ENCODE measurements at places on chromosomes 2 and 18. TPM values are rescaled to one million over a fixed set of nuclear protein-coding genes. Genes with fewer than 3 reads are reported as not detected.

Gene SMYD1
- total RNA-seq = not detected

Gene POLE4
- total RNA-seq = 20.6 TPM

Gene SLC9A4
- total RNA-seq = not detected

Gene DSG1
- total RNA-seq = not detected

Gene KCNF1
- total RNA-seq = 0.97 TPM

Gene IL1B
- 0.86 TPM for total RNA-seq

Gene SGPP2
- total RNA-seq = not detected

Gene ACSL3
- total RNA-seq = 61.5 TPM

Gene G6PC2
- not detected for total RNA-seq

GRCh38 chr2:48170281-48170680 lies 264.0 kb upstream of the FBXO11 start:
- no peaks in the 10 kb centered on the region for H3K27me3 ChIP-seq
- H3K27ac ChIP-seq = no peak overlapping the region
- DNase-seq = peak; percentile 38
- H3K4me1 ChIP-seq = peaks cover 7% of the 10 kb centered on the region
- no peaks in the 10 kb centered on the region for H3K36me3 ChIP-seq

- no peaks in the 10 kb centered on the region for H3K4me1 ChIP-seq
- H3K27ac ChIP-seq = no peak overlapping the region
- H3K4me3 ChIP-seq = no peak overlapping the region
- no peaks in the 10 kb centered on the region for H3K36me3 ChIP-seq
Measured at GRCh38 chr2:241767464-241768250, 9.0 kb upstream of the GAL3ST2 start.

DNA sequence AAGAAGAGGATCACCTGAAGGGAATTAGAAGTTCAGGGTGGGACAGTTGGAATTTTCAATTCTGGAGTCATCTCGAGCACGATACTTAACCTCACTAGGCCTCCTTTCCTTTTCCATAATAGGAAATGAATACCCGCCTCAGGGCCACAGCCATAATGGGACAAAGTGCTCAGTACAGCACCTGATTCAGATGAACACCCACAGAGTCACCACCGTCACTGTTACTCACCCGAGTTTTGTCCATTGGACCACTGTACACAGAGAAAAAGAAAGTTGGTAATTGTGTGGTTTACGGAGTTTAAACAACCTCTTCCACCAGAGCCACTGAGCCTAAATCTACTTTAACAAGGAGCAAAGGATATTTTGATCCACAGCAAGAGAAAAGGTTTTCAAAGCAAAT lies 122.0 kb upstream of the NDUFV2 start:
- DNase-seq = no peak
- no peaks in the 10 kb centered on the region for H3K36me3 ChIP-seq
- peaks cover 21% of the 10 kb centered on the region for H3K4me1 ChIP-seq
- H3K4me3 ChIP-seq = no peak overlapping the region
- no peaks in the 10 kb centered on the region for H3K27me3 ChIP-seq

DNA sequence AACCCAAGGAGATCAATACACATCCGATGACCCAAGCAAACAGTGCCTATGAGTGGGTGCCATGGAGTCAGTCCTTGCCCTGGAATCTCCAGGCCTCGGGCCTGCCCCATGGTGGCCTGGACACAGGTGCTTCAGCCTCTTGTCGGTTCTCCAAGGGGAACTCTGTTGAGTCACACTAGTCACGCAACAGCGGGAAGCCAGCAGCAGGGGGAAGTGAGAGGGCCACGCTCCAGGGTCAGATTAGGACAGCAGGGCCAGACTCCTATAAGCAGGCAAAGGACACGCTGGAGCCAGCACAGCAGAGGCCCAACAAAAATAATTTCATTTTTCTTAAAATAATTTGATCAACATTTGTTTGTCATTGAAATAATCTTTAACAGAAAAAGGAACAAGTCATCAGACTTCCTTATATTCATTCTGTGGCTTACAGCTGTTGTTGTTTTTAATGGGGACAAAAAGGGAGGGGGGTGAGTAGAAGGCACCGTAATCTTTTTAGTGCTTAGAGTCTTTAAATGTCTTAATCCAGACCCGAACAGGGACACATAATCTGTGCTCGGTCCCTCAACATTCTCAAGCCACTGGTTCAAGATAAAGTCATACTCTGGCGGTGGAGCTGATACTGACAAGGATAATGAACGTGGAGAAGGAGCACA lies 16.4 kb upstream of the ARMC9 start:
- no peak overlapping the region for H3K4me3 ChIP-seq
- no peaks in the 10 kb centered on the region for H3K27me3 ChIP-seq
- H3K36me3 ChIP-seq = no peaks in the 10 kb centered on the region
- peak overlapping the region; percentile 16 for H3K27ac ChIP-seq
- H3K4me1 ChIP-seq = peaks cover 15% of the 10 kb centered on the region
- peak; percentile 83 for DNase-seq

DNA sequence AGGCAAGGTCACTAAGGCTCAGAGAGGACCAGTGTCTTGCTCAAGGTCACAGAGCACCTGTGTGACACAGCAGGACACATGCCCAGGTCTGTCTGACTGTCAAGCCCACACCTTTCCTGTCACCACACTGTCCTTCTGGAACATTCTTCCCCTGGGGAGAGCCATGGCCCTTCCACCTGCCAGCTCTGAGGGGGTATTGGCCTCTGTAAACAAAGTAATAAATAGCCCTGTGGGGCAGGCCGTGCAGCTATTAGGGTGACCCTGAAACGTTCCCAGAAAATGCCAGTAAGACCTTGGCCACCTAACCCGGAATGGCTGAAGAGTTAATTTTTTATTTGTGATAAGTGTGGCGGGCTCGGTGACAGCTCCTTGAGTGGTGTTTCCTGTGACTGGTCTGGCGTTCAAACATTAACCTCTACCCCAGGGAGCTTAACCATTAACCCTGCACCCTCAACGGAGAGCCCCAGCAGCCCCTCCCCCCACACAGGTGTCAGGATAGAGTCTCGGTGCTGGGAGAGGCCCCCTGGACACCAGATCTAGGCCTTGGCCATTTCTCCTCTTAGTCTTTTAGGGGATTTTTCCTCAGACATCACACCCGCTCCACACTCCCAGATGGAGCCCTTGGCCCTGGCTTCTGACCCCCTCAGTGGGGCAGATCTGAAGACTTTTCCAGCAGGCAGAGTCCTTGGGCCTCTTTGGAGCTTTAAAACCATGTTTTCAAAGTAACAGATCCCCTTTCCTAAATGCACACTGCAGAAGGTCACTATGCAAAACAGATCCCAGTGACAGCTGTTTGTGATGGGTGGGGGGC lies 36.6 kb downstream of the SCTR start:
- peaks cover 30% of the 10 kb centered on the region for H3K4me1 ChIP-seq
- H3K27me3 ChIP-seq = 0 out of 2 replicates have a peak, but pooled peaks cover 10% of the 10 kb centered on the region
- no peak overlapping the region for H3K27ac ChIP-seq
- DNase-seq = no peak
- no peaks in the 10 kb centered on the region for H3K36me3 ChIP-seq
- no peak overlapping the region for H3K4me3 ChIP-seq

DNA sequence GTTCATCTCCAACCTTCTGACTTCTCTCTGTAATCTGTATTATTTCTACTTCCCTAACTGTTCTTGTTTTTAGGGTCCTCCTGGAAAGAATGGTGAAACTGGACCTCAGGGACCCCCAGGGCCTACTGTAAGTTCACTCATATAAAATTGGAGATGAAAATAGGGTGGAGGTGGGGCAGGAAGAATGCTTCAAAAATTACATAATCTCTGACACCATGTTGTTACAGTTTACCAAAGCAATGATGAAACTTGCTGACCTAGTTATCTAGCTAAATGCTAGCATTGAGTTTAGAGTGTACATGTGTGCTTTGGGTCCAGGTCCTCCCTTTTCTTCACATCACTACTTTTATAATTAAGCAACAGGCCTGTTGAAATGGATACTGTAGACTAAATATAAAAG lies 23.1 kb downstream of the COL3A1 start:
- no peak overlapping the region for H3K4me3 ChIP-seq
- H3K27ac ChIP-seq = peak overlapping the region; percentile 17
- H3K36me3 ChIP-seq = peaks cover 92% of the 10 kb centered on the region

GRCh38 chr2:111697560-111697959 lies 186.4 kb downstream of the ANAPC1 start:
- peaks cover 21% of the 10 kb centered on the region for H3K4me1 ChIP-seq
- H3K36me3 ChIP-seq = no peaks in the 10 kb centered on the region
- no peaks in the 10 kb centered on the region for H3K27me3 ChIP-seq
- H3K4me3 ChIP-seq = no peak overlapping the region
- DNase-seq = no peak

- H3K27me3 ChIP-seq = no peaks in the 10 kb centered on the region
- H3K36me3 ChIP-seq = no peaks in the 10 kb centered on the region
- no peak overlapping the region for H3K4me3 ChIP-seq
Measured at GRCh38 chr2:138298900-138299299, 202.7 kb upstream of the SPOPL start.

DNA sequence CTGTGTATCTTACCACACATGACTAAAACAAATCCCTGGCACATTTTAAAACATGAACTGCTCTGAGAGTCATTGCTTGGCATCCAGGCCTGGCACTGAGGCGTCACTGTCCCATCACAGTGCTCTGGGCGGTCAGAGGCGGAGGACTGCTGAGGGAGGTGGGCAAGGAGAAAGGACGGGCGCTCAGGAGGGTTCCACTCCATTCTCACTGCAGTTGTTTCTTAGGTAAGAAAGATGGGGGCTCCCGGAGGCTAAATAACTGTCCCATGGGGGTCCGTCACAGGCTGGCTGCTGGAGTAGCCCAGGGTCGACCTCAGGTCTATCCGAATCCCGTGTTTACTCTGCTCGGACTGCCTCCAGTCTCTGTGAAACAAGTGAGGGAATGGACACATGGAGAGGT lies 117.5 kb downstream of the FAM168B start:
- peaks cover 11% of the 10 kb centered on the region for H3K27me3 ChIP-seq
- H3K4me3 ChIP-seq = no peak overlapping the region
- DNase-seq = no peak
- no peaks in the 10 kb centered on the region for H3K36me3 ChIP-seq

DNA sequence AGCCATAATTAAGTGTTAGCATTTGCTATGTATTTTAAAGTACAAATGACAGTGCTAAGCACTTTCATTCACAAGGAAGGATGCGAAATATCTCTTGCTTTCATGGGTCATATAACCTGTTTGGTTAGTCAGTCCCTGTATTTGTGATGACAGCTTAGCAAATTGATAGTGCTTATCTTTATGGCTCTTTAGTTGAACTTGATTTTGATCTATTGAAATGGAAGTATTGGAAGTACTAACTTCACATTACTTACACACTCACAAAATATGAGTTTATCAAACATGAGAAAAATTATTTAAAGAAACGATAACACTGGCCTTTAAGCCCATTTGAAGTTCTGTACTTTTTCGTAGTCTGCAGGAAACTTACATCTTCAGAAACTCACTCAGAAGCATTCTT lies 97.4 kb upstream of the NEUROD1 start:
- H3K36me3 ChIP-seq = no peaks in the 10 kb centered on the region
- peaks cover 18% of the 10 kb centered on the region for H3K4me1 ChIP-seq
- no peak overlapping the region for H3K27ac ChIP-seq

GRCh38 chr2:37561615-37562569 lies 109.5 kb downstream of the CDC42EP3 start:
- H3K4me3 ChIP-seq = no peak overlapping the region
- no peaks in the 10 kb centered on the region for H3K36me3 ChIP-seq
- H3K4me1 ChIP-seq = peaks cover 60% of the 10 kb centered on the region

DNA sequence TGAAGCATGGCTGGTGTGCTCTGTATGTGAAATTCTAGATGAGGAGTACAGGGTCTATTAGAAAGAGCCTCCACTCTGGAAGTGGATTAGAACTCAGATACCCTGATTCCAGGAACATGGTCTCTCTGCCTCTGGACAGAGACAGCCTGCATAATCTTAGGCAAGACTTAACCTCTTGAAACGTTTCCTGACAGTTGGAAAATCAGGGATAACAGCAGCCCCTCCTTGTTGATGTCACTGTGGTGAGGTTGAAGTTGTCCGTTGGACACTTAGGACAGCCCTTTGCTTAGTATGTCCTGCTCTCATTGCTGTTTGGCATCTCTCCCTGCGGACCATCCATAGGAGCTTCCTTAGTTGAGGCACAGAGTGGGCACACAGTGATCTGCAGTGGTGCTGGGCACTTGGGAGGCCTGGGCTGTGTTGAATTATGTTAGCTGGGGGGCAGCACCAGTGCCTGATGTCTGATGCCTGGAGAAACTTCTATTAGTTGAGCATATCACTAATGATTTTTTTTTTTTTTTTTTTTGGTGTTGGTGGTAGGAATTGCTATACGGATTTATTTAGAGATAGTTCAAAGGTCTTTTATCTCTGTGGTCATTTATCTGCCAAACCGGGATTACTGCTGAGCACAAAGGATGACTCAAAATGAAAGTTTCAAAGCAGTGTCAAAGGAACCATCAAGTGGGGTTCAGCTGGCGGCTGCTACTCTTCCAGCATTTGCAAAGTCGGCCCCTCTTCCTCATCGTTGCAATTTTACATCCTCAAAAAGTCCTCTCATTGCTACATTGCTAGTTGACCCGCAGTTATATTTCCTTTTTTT lies 28.8 kb downstream of the SETBP1 start:
- H3K4me1 ChIP-seq = peaks cover 14% of the 10 kb centered on the region
- DNase-seq = no peak
- H3K36me3 ChIP-seq = 0 out of 2 replicates have a peak, but pooled peaks cover 7% of the 10 kb centered on the region
- H3K27me3 ChIP-seq = no peaks in the 10 kb centered on the region

DNA sequence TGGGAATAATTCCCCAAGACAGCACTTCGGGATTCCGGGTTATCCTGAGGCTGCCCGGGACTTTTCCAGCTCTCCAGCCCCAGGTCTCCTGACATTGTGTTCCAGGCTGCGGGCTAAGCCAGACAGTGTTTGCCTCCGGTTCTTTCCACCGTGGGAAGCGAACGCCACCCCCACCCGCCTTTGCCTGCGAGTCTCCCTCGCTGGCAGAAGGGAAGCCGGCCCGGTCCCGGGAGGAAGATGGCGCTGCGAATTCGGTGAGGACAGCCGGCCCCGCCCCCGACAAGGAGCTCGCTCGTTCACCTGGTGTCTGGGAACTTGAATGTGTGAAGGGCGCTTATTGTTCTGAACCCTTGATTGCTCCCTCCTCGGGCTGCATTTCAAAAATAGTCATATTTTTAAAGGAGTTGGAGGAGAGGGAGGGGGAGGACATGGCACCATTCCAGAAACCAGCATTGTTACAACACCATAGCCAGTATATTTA lies 2.9 kb downstream of the LRATD1 start:
- no peaks in the 10 kb centered on the region for H3K36me3 ChIP-seq
- H3K27me3 ChIP-seq = peaks cover 25% of the 10 kb centered on the region
- H3K27ac ChIP-seq = peak overlapping the region; percentile 34
- H3K4me3 ChIP-seq = peak overlapping the region; percentile 77
- no peaks in the 10 kb centered on the region for H3K4me1 ChIP-seq

GRCh38 chr2:158994920-158995676 lies 26.7 kb downstream of the TANC1 start:
- H3K4me3 ChIP-seq = no peak overlapping the region
- peaks cover 56% of the 10 kb centered on the region for H3K4me1 ChIP-seq
- no peaks in the 10 kb centered on the region for H3K36me3 ChIP-seq
- no peak overlapping the region for H3K27ac ChIP-seq

DNA sequence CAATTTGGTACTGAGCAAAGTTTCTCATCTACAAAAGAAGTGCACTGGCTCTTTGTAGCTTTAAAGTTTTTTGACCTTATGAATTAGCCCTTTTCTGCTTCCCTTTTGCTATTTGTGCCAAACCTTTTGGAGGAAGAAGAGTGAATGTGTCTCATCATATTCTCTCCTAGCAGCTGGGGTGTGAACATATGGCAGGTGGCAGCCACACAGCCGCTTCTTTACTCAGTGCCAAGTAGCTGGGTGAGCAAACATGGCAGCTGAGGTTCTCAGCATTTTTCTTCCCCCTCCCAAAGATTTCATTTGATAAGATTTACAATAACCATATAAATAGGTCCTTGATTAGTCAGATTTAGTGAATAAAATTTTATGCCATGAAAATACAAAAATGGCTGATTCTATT lies 46.7 kb upstream of the STK17B start:
- no peak for DNase-seq
- H3K4me1 ChIP-seq = no peaks in the 10 kb centered on the region
- no peak overlapping the region for H3K27ac ChIP-seq
- H3K4me3 ChIP-seq = no peak overlapping the region
- H3K27me3 ChIP-seq = no peaks in the 10 kb centered on the region
- H3K36me3 ChIP-seq = peaks cover 4% of the 10 kb centered on the region

All from GM23248 (cell line).